Right ventricle myocardium superior (tissue), 1 donor: ENCODE measurements at places on chromosomes 13 and 19. TPM values are rescaled to one million over a fixed set of nuclear protein-coding genes. Genes with fewer than 3 reads are reported as not detected.

Gene SGCG
- 77.5 TPM for total RNA-seq

Gene PTH2
- total RNA-seq, result not detected

Gene ZNF225
- 3.0 TPM for total RNA-seq

Gene FXYD3
- total RNA-seq, result 1.3 TPM

Gene USHBP1
- 7.9 TPM for total RNA-seq

Gene SPACA4
- total RNA-seq, result not detected

Gene UNC13A
- total RNA-seq, result 0.05 TPM

Gene PHLDB3
- 6.2 TPM for total RNA-seq

Gene TMPRSS9
- not detected for total RNA-seq

Gene TMEM272
- total RNA-seq, result 0.38 TPM

Gene CACNG6
- not detected for total RNA-seq

Gene RAVER1
- total RNA-seq, result 9.9 TPM

Gene IL17D
- 0.54 TPM for total RNA-seq

Gene KIR2DL1
- total RNA-seq, result not detected

Gene ZNF626
- 5.9 TPM for total RNA-seq

Gene PRTN3
- total RNA-seq, result not detected

Gene GPC6
- 3.3 TPM for total RNA-seq

Gene THAP8
- total RNA-seq, result 4.2 TPM

Gene ZDHHC20
- total RNA-seq, result 12.6 TPM

Gene FNDC3A
- total RNA-seq, result 16.9 TPM

Gene FGF22
- not detected for total RNA-seq

Gene LILRA1
- 0.48 TPM for total RNA-seq

Gene RFPL4AL1
- not detected for total RNA-seq
